Vagina (tissue), 2 donors: ENCODE measurements at places on chromosomes 1 and 21.

DNA sequence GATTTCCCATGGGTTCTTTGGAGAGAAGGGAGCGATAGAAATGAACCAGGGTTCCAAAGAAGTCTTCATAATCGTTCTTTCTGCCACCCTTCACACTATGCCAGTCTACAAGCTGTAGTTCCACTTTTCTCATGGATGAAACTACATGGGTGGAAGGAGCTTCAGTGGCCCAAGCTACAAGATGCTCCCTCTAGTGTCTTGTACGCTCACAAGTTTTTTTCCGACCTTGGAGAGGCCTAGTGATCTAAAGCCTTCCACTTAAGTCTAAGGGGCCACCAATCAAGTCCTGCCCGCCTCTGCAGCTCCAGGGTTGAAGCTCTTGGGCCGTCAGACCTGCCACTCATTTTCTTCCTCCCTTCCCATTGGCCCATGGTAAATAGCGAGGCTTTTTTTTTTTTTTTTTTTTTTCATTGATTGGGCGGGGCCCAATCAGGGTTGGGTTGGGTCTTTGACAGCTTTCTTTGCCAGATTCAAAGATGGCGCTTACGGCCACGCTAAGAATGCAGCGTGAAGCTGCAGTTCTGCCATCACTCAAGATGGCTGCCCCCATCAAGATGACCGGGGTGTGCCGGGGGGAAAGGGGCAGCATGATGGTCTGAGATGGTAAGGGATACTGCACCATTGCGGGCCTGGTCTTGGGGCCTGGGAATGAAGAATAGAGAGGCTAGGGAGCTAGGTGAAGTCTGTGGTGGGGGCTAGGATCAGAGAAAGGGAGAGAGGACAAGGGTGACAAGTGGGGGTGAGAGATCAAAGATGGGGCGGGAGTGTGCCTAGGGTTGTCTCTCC lies at the start of gene TOMM40L:
Gene TOMM40L (plus strand): TSS at position 527 of the 786 bp plus-strand sequence. CDS start 430 bp downstream, outside the sequence.
- H3K36me3 ChIP-seq: peaks cover 15% of the 10 kb centered on the region
- no peak for DNase-seq
- H3K4me3 ChIP-seq: peak within 1 kb of the TSS; percentile 88
- peak within 1 kb of the TSS; percentile 80 for H3K27ac ChIP-seq

DNA sequence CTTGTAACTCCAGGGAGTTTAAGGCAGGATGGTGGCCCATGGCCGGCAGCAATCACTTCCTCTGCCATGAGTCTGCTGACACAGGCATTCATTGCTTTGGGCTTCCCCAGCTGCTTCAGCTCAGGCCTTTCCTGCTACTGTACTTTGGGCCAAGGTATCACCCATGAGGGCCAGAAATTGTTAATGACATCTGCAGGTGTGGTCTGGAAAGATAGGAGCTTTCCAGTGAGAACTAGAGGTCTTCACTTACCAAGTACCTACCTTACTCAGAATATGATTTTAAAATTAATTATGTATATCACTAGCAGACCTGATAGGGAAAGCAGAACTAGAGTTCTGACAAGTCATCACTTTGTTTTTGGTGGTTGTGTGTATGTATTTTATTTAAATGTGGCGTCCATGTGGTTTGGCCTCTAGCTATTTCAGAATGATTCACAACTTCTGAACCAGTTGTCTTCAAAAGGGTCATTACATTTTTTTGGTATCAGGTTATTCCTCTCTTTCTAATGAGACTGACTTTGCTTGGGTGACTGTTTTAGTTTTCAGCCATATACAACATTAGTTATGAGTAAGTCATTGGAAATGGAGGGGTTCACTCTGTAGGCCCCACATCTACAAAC lies 2.7 kb downstream of the RGL1 start:
- peak overlapping the region; percentile 55 for H3K4me3 ChIP-seq
- no peak for DNase-seq
- no peaks in the 10 kb centered on the region for H3K27me3 ChIP-seq
- peaks cover 50% of the 10 kb centered on the region for H3K4me1 ChIP-seq

DNA sequence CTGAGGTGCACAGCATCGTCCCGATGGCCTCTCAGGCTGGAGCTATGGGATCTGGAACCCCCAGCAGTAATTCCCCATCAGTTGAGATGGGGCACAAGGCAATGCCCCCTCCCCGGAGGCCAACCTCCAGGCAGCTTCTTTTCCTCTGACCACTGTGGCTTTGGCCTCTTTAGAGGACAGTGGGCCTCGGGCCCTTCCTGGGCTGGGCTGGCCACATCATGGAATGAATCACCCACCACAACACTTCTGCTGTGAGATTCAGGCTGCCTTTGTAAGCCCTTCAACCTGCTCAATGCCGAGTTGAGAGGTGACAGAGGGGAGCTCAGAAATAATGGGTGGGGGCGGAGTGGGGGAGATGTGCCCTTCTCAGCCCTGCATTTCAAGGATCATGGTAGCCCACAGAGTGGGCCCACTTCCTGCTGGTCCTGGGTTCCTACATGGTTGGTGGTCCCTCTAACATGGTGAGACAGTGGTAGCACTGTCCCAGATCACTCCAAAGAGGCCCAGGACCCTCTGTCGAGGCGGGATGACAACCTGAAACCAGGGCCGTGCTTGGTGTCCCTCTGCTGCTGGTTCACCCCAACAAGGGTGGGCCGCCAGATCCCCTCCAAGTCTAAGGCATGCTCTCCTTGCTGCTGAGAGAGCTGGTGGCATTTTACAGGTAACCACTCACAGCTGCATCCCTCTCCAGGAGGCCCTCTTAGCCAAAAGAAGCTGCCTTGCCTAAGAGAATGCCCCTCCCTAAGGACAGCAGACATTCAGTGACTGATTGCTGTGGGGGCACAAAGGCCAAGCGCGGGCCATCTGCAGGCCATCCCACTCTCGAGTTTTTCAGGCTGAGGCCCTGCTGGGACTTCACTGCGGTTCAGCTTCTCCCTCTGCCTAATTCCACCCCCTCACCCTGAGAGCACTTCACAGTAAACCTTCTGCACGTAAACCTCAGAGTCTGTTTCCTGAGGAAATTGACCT lies 29.7 kb upstream of the EVA1B start:
- peaks cover 46% of the 10 kb centered on the region for H3K4me1 ChIP-seq
- DNase-seq: no peak
- H3K4me3 ChIP-seq: no peak overlapping the region
- no peak overlapping the region for H3K27ac ChIP-seq
- no peaks in the 10 kb centered on the region for H3K36me3 ChIP-seq
- H3K27me3 ChIP-seq: no peaks in the 10 kb centered on the region

GRCh38 chr1:178948676-178949075 lies 77.0 kb upstream of the FAM20B start:
- no peak for DNase-seq
- H3K4me3 ChIP-seq: no peak overlapping the region
- peaks cover 18% of the 10 kb centered on the region for H3K4me1 ChIP-seq
- H3K27me3 ChIP-seq: no peaks in the 10 kb centered on the region
- H3K36me3 ChIP-seq: no peaks in the 10 kb centered on the region

DNA sequence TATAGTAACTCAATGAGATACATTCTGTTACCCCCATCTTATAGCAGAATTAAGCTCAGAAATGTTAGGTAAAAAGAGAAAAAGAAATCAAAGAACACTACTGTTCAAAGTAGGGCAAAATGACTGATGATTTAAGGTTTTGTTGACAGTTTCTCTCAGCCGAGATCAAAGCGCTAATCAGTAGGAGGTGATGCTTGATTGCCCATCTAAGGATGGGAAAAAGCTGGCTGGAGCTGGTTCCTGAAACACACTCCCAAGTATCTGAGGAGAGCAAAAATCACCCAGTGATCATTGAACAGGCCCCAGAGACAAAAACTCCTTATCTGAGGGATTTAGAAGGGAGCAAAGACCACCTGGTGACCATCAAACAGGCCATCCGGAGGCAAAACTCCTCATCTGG lies 64.5 kb upstream of the CSF1 start:
- no peaks in the 10 kb centered on the region for H3K27me3 ChIP-seq
- no peak overlapping the region for H3K4me3 ChIP-seq
- no peak overlapping the region for H3K27ac ChIP-seq
- H3K36me3 ChIP-seq: no peaks in the 10 kb centered on the region

DNA sequence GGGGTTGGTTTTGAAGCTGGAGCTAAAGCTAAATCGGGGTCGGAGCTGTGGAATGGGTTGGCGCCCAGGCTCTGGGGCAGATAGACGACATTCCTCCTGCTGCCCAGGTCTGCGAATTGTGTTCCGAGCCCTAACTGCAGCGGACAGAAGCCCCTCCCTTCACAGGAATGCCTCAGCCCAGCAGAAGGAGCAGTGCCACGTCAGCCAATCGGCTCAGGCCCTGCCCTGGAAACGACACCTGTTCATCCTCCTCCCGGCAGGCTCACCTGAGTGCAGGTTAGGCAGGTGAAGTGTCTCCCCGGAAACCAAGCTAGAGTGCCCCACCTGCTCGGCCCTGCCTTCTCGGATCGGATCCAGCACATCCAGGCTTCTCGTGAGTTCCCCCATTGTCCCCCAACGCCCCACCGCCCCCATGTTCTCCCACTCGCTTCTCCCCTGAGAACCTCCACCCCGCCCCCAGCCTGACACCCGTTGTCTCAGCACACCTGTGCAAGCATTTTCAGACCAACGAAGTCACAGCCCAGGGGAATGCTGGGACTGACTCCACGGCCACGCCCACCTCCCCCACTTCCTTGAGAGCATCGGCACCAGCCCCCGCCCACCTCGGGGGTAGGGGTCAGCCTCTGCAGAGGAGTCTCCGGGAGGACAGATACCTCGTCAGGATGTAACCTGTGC lies 775 bp downstream of the TMEM125 start:
- no peak overlapping the region for H3K27ac ChIP-seq
- H3K4me3 ChIP-seq: no peak overlapping the region
- peaks cover 5% of the 10 kb centered on the region for H3K4me1 ChIP-seq
- no peaks in the 10 kb centered on the region for H3K36me3 ChIP-seq

DNA sequence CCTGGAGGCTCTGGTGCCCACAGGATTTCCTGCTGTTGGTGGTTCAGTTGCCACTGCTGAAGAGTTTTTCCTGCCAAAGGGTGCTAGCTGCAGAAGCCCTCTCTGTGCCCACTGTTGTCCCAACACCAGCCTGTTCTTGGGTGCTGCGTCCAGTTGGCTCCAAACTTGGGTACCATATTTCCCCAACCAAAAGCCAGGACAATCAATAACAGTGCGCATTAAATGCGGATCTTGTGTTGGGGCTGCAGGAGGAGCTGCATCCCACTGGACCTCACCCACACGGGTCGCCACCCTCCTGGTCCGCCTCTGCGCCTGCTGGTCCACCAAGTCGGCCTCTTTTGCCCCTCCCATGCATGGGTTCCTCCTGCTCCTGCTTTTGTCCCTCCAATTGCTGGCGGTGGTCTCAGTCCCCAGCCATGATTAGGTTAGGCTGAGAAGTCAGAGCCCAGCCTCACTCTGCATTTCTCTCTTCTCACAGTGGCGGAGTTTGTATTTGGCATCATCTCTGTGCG lies 9.8 kb downstream of the ABCG1 start:
- DNase-seq: no peak
- H3K36me3 ChIP-seq: peaks cover 6% of the 10 kb centered on the region
- peaks cover 49% of the 10 kb centered on the region for H3K4me1 ChIP-seq
- H3K4me3 ChIP-seq: no peak overlapping the region

DNA sequence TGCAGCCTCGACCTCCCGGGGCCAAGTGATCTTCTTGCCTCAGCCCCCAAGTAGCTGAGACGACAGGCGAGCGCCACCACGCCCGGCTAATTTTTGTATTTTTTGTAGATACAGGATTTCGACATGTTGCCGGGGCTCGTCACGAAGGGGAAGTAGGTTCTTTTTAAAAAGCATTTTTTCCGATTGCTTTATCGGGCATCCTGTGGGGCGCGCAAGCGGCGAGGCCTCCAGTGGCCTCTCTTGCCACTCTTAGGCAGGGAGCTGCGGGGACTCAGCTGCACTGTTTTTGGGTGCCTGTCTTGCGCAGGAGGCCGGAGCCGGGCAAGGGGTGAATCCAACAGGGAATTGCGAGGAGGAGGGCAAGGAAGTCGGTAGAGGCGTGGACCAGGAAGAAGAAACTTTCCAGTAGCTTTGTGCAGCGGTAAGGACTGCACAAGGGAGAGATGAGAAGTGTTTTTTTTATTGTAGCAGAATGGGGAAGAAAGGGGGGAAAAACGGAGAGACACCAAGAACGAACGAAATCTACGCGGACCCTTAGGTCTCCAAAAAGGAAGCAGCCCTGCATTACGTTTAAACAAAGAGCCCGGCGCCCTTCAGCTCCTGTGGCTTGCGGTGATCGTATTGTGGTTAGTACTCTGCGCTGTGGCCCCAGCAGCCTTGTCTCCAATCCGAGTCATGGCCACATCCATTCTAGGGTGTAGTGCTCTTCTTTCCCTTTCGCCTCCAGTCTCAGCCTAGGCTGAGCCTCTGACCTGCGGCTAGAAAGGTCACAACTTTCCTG lies 164.8 kb downstream of the PPIAL4G start:
- DNase-seq: no peak
- peak overlapping the region; percentile 23 for H3K4me3 ChIP-seq
- no peaks in the 10 kb centered on the region for H3K4me1 ChIP-seq
- no peaks in the 10 kb centered on the region for H3K36me3 ChIP-seq
- no peak overlapping the region for H3K27ac ChIP-seq

DNA sequence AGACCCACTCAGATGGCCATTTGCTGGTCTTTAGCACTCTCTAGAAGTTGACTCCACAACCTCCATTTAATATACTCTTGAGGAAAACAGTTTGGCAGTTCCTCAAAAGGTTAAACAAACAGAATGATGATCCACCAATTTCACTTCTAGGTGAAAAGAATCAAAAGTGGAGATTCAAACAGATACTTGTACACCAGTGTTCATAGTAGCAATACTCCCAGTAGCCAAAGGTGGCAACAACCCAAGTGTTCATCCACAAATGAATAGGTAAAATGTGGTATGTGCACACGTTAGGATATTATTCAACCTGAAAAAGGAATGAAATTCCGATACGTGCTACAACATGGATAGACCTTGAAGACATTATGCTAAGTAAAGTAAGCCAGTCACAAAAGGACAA lies 6.3 kb downstream of the PRCC start:
- peaks cover 9% of the 10 kb centered on the region for H3K36me3 ChIP-seq
- H3K4me3 ChIP-seq: no peak overlapping the region
- DNase-seq: no peak
- H3K27me3 ChIP-seq: no peaks in the 10 kb centered on the region
- H3K4me1 ChIP-seq: peaks cover 80% of the 10 kb centered on the region
- H3K27ac ChIP-seq: no peak overlapping the region

- H3K36me3 ChIP-seq: no peaks in the 10 kb centered on the region
- peaks cover 22% of the 10 kb centered on the region for H3K4me1 ChIP-seq
- no peaks in the 10 kb centered on the region for H3K27me3 ChIP-seq
- H3K4me3 ChIP-seq: peak overlapping the region; percentile 86
Measured at GRCh38 chr1:113905435-113905861, 322 bp downstream of the DCLRE1B start.

DNA sequence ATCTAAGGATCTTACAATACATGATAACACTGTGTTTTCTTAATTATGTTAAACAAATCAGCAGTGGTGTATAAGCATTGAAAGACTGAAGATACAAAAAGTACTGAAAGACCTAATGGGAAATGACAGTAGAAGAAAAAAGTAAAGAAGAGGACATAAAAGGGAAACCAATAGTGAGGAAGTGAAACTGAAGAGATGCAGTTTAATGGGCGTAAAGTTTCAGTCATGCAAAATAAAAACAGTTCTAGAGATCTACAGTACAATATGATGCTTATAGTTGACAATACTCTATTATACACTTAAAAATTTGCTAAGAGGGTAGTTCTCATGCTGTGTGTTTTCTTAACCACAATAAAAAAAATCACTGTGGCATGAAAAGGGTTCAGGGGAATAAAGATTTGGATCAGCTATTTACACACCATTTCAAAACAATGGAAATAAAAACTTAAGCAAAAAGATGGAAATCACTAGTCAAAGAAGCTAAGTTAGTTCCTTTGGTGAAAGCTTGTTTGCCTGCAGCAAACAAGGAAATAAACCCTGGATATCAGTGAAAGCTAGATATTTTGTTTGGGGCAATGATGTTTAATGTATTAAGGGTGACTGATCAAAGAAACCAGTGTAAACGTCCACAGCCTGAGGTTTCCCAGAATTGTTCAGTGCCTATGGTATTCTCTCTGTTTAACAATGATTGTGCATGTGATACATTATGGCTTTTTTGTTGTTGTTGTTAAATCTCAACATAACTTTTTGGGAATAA lies 1160.8 kb upstream of the ADGRL2 start:
- H3K4me3 ChIP-seq: no peak overlapping the region
- no peaks in the 10 kb centered on the region for H3K27me3 ChIP-seq
- no peak for DNase-seq
- H3K27ac ChIP-seq: no peak overlapping the region
